Caki2 (cell line): ENCODE measurements at places on chromosomes 1 and 21. TPM values are rescaled to one million over a fixed set of nuclear protein-coding genes. Genes with fewer than 3 reads are reported as not detected.
A peak's percentile ranks its signal among the peaks of the same experiment; 100 is the strongest.

PRAMEF17 gene
- total RNA-seq: not detected in 2 replicates

SLC35E2B gene
- 13.6 and 13.8 TPM in 2 replicates for total RNA-seq

DNA sequence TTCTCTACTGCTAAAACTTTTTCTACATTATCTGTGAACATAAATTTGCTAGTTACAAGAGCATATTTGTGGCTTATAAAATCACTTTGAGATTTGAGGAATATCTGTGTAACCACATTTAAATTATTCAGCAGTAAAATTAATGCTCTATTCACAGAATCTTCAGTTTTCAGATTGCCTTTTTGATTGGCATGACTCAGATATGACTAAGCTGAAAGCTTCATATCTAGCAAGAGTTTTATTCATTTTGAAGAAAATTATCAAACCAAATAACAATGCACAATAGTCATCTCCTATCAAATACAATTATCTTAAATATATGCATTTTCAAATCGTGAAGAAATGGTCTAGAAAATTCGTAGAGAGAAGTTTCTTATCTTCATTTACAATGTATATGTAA lies 1498.2 kb upstream of the B3GALT2 start:
- no peak for DNase-seq

DNA sequence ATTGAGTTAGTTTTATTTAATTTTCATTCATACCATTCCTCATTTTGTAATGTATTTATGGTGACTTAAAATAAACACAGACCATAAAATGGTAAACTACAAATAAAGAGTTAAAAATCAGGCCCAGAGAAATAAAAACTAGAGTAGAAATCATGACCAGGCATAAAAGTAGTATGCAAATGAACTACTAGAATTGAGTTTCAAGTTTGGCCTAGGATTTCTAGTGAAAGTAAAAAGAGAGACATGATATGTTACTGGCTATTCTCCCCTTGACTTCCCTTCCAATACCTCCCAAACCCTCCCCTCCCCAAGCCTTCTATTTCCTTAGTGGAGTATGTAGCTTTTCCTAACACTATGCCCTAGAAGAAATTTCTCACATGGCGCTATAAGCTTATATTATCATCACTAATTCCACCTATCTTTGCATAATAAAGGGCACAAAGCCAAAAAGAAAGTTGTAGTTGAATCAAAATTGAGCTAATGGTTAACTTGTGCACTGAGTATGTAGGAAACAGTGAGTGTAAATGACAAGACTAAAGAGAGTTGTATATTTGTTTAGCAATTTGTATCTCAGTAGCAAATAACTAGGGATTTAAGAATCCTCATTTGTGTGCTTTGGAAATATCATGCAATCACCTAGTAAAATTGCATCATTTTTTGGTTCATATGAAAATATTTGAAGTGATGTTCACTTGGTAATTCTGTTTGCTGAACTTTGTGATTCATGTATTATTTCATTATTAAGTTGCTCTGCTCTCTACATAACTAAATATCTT lies 29.7 kb upstream of the CDC14A start:
- peak; percentile 31 for DNase-seq

DNA sequence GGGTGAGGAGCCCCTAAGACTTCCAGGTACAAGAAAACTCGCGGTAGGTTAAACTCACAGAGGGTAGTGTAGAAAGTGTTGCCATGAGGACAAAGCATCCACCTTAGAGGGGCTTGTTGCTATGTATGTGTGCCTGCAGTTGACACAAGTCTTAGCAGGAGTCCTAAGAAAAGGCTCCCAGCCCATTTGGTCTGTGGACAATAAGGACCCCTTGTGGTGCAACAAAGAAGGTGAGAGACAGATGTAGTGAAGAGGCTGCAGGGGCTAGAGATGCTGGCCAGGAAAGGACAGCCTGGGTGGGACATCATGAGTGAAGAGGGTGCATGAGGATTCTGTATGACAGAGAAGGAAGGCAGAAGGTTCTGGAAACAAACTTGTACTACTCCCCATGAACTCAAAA lies 36.3 kb upstream of the IL10 start:
- no peak for DNase-seq

DNA sequence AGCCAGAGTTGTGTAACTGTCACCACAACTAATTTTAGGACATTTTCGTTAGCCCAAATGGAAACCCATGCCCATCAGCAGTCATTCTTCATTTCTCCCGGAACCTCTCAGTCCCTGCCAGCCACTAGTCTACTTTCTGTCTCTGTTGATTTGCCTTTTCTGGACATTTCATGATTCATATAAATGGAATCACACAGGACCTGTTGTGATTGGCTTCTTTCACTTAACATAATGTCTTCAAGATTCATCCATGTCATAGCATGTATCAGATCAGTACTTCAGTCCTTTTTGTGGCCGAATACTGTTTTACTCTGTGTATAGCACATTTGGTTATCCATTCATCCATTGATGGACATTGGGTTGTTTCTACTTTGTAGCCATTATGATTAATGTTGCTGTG lies 7.1 kb downstream of the SLC66A1 start:
- no peak for DNase-seq

FAM167B gene
- not detected in 2 replicates for total RNA-seq

LRRC3 gene
- total RNA-seq: not detected in 2 replicates

DNA sequence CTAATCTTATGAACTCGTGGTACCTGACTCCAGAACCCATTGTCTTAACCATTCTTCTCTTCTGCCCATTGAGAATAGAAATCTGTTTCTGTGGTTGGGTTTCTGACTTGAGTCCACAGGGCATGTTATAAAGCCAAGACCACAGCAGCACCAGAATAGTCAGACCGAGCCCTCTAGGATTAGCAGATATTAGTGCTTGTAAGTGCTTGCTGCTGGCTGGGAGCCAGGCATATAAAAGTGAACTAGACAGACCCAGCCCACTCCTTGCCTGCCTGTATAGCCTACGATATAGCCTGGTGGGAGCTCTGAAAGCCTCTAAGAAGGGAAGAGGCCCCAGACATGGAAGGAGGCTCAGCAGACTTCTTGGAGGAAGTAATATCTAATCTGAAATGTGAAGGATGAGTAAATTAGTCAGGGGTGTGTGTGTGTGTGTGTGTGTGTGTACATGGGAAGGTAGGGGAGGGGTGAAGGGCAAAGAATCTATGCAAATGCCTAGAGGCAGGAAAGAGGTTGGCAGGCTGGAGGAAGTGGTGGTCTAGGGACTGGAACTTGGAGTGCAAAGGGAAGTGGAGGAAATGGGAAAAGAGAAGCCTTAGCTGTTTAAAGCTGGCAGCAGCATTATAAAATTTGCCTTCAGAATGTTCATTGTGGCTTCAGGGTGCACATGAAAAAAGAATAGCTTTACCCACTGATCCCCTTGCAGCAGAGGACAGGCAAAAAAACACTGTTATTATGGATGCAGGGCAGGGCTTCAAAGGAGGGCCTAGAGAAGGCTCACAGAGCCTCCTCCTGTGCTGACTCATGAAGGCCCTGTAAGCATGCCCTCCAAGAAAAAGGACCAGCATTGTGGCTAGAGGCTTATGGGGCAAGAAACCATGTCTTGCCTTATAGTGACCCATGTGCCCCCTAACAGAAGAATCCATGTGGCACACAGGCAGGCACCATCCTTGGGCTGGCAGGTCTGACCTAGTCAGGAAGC lies 169.2 kb downstream of the LMX1A start:
- no peak for DNase-seq

GRCh38 chr21:39720126-39720778 lies 24.7 kb upstream of the IGSF5 start:
- DNase-seq: no peak

- DNase-seq: peak; percentile 59
Measured at GRCh38 chr1:160291248-160292220, 6.6 kb upstream of the PEX19 start.

- no peak for DNase-seq
Measured at GRCh38 chr1:174884038-174884437, 115.7 kb upstream of the CACYBP start.

DNA sequence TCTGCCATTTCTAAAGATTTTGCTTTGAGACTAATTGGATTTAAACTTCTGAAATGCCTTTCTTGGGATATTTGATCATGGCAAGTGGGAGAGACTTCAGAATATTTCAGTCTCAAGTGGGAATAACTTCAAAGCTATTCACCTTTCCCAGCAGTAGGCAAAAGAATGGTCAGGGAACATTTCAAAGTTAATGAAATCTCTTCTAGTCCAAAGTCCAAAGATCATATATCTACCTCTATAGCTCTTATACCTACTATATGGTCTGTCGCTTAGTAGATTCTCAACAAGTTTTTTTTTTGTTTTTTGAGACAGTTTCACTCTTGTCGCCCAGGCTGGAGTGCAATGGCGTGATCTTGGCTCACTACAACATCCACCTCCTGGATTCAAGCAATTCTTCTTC lies 44.5 kb upstream of the PIGC start:
- no peak for DNase-seq

- no peak for DNase-seq
Measured at GRCh38 chr1:225888898-225889601, at the start of gene LEFTY1. Gene LEFTY1 (minus strand): TSS chr1:225889146. CDS start chr1:225889066, 80 bp downstream.

DNA sequence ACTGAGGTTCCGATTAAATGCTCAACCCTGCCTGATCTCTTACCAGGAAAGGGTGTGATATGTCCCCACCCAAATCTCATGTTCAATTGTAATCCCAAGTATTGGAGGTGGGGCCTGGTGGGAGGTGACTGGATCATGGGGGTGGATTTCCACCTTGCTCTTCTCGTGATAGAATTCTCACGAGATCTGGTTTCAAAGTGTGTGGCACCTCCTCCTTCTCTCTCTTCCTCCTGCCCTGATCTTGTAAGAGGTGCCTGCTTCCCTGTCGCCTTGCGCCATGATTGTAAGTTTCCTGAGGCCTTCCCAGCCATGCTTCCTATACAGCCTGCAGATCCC lies 34.9 kb downstream of the RSPH1 start:
- DNase-seq: no peak

TEDDM1 gene
- total RNA-seq: not detected in 2 replicates

- DNase-seq: no peak
Measured at GRCh38 chr21:27371115-27371974, 404.5 kb upstream of the ADAMTS5 start.

GRCh38 chr1:8371372-8371991 lies 53.6 kb downstream of the SLC45A1 start:
- DNase-seq: no peak

MATN1 gene
- total RNA-seq: not detected in 2 replicates

- no peak for DNase-seq
Measured at GRCh38 chr1:214503553-214503952, 47.8 kb downstream of the PTPN14 start.

DNA sequence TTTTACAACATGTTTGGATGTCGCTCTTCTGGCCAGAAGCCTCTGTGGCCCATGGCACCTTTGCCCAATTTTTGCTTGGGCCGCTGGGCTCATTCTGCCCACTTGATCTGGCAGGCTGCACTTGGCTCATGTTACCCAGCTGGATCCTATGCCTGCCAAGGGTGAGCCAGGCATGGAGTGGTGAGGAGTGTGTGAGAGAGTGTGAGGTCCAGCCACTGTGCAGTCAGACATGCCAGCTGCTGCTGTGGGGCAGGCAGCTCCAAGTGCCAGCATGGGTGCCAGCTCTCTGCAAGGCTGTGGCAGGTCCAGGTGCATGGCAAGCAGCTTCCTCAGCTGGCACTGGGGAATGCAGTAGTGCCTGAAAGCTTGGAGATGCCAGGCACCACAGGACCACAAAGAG lies 71.0 kb downstream of the EBNA1BP2 start:
- DNase-seq: no peak

NPHS2 gene
- total RNA-seq: not detected in 2 replicates

CTTNBP2NL gene
- 4.8 and 10.6 TPM in 2 replicates for total RNA-seq

GRCh38 chr1:60069691-60070090 lies 3.9 kb downstream of the C1orf87 start:
- no peak for DNase-seq

PRAMEF12 gene
- not detected in 2 replicates for total RNA-seq

- DNase-seq: no peak
Measured at GRCh38 chr1:186882372-186883134, 53.8 kb downstream of the PLA2G4A start.

DNA sequence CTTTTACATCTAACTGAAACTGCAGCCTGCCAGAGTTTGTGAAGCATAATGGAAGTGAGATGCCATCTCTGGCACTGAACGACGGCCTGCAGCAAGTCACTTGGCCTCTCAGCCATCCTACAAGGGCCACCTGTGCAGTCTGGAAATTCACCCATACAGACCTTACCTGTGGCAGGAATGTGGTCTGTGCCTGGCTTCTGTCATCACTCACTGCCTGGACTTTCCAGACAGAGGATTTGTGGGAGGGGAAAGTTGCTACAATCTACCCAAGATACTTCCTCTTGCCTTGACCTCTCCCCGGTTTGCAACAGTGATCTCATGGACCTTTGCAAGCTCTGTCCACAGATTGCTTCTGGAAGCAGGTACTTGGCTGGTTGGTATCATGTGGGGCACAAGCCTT lies 58.4 kb upstream of the ATP1B1 start:
- no peak for DNase-seq

- DNase-seq: no peak
Measured at GRCh38 chr1:38932571-38932970, 9.1 kb downstream of the RHBDL2 start.

GRCh38 chr21:14303731-14304488 lies 79.0 kb downstream of the HSPA13 start:
- no peak for DNase-seq

FAM78B gene
- 0.68 TPM in 1 of 2 replicates, not detected in the other for total RNA-seq

ESPN gene
- 4.8 and 6.9 TPM in 2 replicates for total RNA-seq

DNM3 gene
- total RNA-seq: 1.7 TPM in 1 of 2 replicates, not detected in the other

DNA sequence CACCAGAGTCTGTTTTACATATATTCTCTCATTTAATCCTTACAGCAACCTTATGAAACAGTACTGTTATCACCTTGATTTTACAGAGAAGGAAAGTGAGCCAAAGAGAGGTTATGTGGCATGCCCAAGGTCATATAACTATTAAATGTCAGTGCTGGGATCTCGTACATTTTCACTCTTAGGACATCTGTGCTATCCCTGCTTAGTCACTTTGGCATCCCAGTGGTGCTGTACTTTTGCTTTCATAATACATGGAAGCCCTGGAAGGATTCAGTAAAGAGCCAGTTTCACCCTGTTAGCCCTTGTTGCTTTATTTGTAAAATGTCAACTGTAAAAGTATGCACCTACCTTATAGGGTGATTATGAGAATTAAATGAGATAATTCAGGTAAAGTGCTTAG lies 104.4 kb downstream of the NFIA start:
- no peak for DNase-seq

- DNase-seq: no peak
Measured at GRCh38 chr1:13828454-13829151, 128.6 kb downstream of the PRDM2 start.

NHLH1 gene
- total RNA-seq: not detected in 2 replicates

- DNase-seq: no peak
Measured at GRCh38 chr1:228083871-228084278, 1.4 kb downstream of the ARF1 start.

GRCh38 chr1:231355171-231355570 lies 17.1 kb downstream of the SPRTN start:
- no peak for DNase-seq
